ENCODE measurements at places on chromosomes 16 and 17.

GRCh38 chr17:66337268-66337667 lies 34.9 kb downstream of the PRKCA start:
- no peak for DNase-seq

DNA sequence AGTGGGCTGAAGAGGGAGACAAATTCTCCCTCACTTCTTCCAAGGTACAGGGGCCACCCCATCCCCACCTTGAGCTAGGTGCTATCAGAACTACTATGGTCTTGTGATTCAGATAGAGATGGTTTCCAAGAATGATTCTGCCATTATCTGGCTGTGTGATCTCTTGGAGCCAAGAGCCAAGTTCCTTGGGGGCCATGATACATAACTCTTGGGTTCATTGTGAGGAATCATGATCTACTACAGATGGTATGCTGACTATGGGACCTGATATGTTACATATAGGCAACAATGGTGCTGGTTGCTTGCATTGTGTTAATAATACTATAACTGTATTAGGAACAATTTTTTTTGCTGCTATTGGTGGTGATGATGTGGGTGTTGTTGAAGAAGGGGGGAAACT lies 45.7 kb downstream of the DYNLRB2 start:
- no peak for DNase-seq

DNA sequence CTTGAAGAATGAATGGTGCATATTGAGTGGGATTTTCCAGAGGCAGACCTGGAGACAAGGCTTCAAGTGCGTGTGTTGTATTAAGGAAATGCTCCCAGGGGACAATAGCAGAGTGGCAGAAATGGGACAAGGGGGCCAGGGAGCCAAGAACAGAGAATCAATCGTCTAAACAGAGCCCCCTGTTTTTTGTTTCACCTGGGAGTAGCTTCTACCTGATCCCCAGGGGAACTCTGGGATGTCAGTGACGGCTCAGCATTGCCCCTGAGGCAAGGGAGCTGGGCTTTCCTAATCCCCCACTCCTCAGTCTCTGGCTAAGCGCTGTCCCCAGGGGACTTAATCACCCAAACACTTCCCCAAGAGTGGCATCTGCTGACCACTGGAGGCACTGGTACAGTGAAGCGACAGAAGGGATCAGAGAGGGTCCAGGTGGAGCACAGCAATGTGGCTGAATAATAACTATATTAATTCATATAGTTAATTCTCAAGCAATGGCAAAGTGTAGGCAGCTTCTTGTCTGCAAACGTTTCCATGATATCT lies 35.7 kb upstream of the C16orf78 start:
- DNase-seq, result peak; percentile 36

GRCh38 chr16:11165349-11165748 lies 90.7 kb downstream of the SOCS1 start:
- no peak for DNase-seq

DNA sequence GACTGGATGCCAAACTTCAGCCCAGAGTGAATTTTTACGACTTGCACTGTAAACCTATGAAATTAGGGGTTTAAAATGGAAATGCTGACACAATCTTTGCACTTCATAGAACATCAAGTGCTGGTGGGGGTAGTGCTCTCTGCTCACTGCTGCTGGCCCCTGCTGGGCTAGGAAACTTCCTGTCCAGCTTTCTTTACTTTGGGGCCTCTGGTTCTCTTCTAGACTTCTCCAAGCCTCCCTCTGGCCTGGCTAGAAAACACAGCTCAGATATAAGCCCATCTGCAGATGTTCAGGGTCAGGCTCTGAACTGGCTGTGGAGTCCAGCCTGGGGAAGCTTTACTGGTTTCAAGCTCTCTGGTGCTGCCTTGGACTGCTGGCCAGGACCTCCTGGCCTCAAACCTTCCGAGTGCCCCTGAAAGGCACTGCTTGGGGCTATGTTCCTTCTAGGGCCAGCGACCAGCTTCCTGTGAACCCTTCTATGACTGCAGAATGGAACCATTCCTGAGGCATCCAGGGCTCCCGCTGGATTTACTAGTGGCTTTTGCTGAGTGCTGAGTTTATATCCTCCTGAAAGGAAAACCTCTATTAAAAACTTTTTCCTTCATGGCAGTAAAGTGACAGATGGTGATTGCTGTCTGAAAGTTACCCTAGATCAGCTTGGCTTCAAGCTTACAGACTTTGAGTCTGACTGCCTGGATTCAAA lies 59.4 kb downstream of the TBX4 start:
- DNase-seq, result no peak

DNA sequence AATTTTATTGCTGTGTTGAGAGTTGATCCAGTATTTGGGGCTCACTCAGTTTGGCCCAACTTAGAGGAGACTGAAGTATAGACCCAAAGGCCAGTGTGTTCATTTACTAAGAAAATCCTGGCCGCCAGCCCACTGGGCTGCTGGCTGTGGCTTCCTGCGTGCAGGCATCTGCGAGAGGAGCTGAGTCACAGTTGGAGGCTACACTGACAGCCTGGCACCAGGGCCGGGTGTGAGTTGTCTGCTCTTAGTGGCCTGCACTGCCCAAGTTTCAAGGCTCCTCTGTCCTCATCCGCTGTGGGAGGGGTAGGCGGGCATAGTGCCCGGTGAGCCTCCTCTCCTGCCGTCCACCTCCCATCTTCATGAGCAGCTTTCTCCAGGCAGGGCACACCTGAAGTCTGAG lies 54.2 kb downstream of the PLD6 start:
- no peak for DNase-seq

DNA sequence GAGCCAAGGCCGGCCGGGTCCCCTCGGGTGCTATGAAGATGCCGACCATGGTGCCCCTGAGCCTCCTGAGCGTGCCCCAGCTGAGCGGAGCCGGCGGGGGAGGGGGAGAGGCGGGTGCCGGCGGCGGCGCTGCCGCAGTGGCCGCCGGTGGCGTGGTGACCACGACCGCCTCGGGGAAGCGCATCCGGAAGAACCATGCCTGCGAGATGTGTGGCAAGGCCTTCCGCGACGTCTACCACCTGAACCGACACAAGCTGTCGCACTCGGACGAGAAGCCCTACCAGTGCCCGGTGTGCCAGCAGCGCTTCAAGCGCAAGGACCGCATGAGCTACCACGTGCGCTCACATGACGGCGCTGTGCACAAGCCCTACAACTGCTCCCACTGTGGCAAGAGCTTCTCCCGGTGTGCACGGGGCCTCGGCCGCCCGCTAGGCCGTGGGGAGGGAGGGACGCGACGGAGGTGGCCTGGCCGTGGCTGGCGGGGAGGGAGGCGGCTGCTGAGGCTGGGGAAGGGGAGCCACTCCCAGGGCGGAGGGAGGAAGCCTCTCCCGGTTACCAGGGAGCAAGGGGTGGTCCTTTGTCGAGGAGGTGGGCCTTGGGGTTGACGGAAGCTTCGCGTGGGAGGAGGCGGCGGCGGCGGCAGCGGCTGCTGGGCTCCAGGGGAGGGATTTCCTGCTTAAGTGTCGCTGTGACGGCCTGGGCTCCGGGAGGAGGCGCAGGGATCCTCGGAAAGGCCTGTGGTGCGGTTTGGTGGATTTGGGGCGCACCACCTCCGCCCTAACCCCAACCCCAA lies 1.3 kb downstream of the MAZ start:
- DNase-seq, result peak; percentile 88

DNA sequence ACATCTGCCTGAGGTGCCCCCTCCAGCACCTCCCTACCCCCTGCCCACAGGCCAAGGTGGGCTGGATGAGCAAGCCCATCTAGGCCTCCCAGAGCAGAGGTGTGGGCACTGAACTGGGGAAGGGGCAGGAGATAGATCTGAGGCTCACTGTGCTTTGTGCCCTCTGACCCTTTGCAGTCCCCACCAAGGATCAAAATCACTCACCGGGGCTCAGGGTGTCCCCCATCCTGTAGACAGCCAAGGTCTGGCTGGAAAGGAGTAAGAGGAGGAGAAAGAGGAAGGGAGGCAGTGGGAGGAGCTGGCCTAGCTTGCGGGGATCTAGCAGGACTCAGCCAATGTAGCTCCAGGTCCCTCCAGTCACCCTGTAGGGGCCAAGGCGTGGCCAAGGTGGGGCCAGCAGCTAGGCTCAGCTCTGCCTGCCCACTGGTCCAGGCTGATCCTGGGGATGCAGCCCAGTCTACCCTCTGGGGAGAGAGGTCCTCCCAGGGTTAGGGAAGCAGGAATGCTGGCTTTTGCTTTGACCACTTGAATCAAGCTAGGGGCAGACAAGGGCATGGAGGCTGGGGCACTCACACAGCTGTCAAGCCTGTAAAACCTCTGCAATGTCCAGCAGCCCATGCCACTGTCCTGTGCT lies 1.8 kb downstream of the SLC12A4 start:
- DNase-seq, result no peak

GRCh38 chr16:17404941-17405689 lies 65.6 kb downstream of the XYLT1 start:
- DNase-seq, result no peak

- no peak for DNase-seq
Measured at GRCh38 chr17:78956254-78956653, 23.5 kb downstream of the LGALS3BP start.

- no peak for DNase-seq
Measured at GRCh38 chr17:2837147-2837561, 40.9 kb downstream of the RAP1GAP2 start.

- no peak for DNase-seq
Measured at GRCh38 chr17:30897311-30897710, 8.7 kb downstream of the TEFM start.

GRCh38 chr16:76164970-76165558 lies 112.1 kb upstream of the CNTNAP4 start:
- DNase-seq, result no peak

- no peak for DNase-seq
Measured at GRCh38 chr17:74994440-74994839, 7.0 kb downstream of the CDR2L start.

DNA sequence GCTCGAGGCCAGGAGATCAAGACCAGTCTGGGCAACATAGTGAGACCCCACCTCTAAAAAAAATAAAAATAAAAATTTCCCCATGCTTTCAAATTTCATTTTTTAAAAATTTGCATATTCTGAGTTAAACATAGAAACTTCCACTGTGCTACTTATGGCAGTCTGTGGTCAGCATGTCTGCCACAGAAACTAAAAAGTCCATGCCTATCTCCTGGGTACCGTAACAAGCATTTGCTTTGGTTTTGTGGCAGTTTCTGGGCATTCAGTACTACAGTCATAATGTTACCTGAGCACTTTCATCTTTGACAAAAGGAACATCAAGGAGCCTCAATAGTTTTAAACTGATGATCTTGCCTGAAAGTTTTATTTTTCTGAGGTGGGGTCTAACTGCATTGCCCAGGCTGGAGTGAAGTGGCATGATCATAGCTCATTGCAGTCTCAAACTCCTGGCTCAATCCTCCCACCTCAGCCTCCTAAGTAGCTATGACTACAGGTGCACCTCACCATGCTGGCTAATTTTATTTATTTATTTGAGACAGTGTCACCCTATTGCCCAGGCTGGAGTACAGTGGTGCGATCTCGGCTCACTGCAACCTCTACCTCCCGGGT lies 13.2 kb upstream of the ITGA2B start:
- peak; percentile 13 for DNase-seq

- no peak for DNase-seq
Measured at GRCh38 chr17:64171041-64171440, 41.1 kb upstream of the ERN1 start.

DNA sequence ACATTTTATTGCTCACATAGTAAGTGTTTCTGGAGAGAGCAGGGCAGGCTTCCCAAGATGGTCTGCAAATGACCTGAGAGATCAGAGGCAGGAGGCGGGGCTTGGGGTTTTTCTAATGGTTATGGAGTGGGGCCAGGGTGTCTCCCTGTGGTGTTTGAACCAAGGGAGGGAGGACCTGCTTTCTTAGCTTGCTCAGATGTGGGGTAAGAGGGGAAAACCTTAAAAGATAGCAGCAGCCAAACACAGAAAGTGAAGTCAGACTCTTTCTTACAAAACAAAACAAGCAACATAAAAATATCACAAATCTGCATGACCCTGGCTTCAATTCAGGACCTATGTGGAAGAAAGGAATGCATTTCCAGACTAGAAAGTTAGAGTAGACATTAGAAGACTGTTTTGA lies 22.9 kb upstream of the DNAJA2 start:
- DNase-seq, result no peak

All from ecto neural progenitor cell (in vitro differentiated cells).